ENCODE measurements at places on chromosomes 6 and 20. TPM values are rescaled to one million over a fixed set of nuclear protein-coding genes. Genes with fewer than 3 reads are reported as not detected.

Gene ALDH5A1
- total RNA-seq, result 13.9 TPM

Gene WFDC10B
- not detected for total RNA-seq

Gene TINAG
- 41.6 TPM for total RNA-seq

Gene EHMT2
- total RNA-seq, result 30.5 TPM

Gene COX4I2
- total RNA-seq, result not detected

Gene AK9
- 7.0 TPM for total RNA-seq

Gene VPS16
- total RNA-seq, result 41.0 TPM

Gene DDO
- 2.0 TPM for total RNA-seq

Gene C6orf52
- 1.8 TPM for total RNA-seq

Gene CDSN
- total RNA-seq, result not detected

Gene RIMS1
- 0.28 TPM for total RNA-seq

Gene ECT2L
- total RNA-seq, result not detected

Gene VSX1
- not detected for total RNA-seq

Gene RBBP9
- total RNA-seq, result 12.6 TPM

Gene SAMD5
- 13.4 TPM for total RNA-seq

Gene GABRR1
- not detected for total RNA-seq

Gene TNFRSF6B
- 8.9 TPM for total RNA-seq

Gene DACT2
- 1.9 TPM for total RNA-seq

Gene ID1
- total RNA-seq, result 363 TPM

Gene PNLDC1
- total RNA-seq, result not detected

Gene ETV7
- 3.6 TPM for total RNA-seq

Gene ACAT2
- total RNA-seq, result 72.8 TPM

Gene KIAA1755
- 0.34 TPM for total RNA-seq

Gene HDDC2
- total RNA-seq, result 45.6 TPM

Gene LPA
- not detected for total RNA-seq

Gene ULBP3
- 1.2 TPM for total RNA-seq

Gene EGFL8
- total RNA-seq, result 13.7 TPM

Gene HLA-DPA1
- 14.8 TPM for total RNA-seq

Gene SCRT2
- not detected for total RNA-seq

Gene TREML1
- total RNA-seq, result not detected

Gene CAGE1
- not detected for total RNA-seq

Gene FOXA2
- total RNA-seq, result 37.0 TPM

Gene SLC22A7
- total RNA-seq, result not detected

Gene SPACA1
- total RNA-seq, result not detected

Gene ARMH2
- total RNA-seq, result not detected

Gene CEBPB
- 30.2 TPM for total RNA-seq

Gene SLC52A3
- 22.8 TPM for total RNA-seq

Gene HECA
- total RNA-seq, result 30.3 TPM

Gene GUCA1A
- not detected for total RNA-seq

Gene CTCFL
- not detected for total RNA-seq
